Vagina (tissue), 2 donors: ENCODE measurements at places on chromosomes 6 and 20. TPM values are rescaled to one million over a fixed set of nuclear protein-coding genes. Genes with fewer than 3 reads are reported as not detected.

OR2H1 gene
- not detected for total RNA-seq

PLA2G7 gene
- total RNA-seq: not detected

TCF21 gene
- total RNA-seq: 12.5 TPM

DNA sequence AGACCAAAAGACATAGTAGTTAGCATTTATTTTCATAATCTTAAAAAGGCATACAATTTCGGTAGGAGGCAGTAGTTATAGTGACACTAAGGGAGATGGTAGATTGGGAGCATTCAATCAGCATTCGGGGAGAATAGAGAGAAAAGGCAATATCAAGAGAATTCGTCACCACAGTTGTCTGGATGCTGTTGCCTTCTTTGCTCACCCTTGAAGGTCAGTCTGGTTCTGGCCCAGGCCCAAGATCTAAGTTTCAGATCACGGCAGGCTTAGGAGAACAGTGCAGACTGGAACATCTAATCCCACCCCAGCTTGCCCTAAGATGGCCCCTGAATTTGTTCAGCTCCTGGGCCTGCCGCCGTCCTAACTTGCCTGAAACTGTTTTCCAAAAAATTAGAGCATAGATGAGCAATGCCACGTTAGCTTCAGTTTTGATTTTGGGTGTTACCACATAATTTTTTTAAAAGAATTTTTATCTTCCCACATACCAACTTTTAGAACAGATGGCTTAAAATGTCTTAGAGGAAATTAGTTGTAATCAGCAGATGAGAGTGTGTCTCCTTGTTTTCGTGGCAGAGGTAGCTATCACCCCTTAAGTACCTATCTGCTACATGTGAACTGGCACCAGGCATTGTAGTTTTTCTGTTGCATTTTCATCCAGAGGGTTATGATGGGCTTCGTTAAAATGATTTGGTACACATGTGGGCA lies 8.3 kb upstream of the CEP85L start:
- DNase-seq: no peak
